ENCODE measurements at places on chromosomes 1 and 21. TPM values are rescaled to one million over a fixed set of nuclear protein-coding genes. Genes with fewer than 3 reads are reported as not detected.

BGLAP gene
- 0.98 TPM for total RNA-seq

UBXN11 gene
- 25.5 TPM for total RNA-seq

DNA sequence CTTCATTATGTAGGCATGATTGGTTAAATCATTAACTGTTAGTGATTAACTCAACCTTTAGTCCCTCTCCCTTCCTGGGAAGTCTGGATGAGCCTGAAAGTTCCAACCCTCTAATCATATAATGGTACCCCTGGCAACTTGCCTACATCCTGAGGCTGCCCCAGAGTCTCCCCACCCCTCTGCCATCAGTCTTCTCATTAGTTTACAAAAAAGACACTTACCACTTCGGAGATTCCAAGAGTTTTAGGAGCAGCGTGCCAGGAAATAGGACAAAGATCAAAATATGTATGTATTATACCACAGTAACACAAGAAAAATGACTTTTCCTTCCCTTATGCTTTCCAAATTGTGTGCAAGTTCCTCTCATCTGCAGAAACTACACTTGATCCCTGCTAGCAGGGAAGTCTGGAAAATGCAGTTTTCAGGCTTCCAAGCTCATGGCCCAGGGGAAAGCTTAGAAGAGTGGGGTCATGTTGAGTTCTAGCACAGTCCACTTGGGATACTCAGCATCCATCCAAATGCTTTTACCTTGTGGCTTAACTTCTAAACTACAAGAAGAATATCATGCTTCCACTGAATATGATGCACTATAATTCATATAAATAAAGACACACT lies 64.6 kb upstream of the PPIH start:
- no peaks in the 10 kb centered on the region for H3K4me1 ChIP-seq
- DNase-seq = no peak
- H3K36me3 ChIP-seq = no peaks in the 10 kb centered on the region

DNA sequence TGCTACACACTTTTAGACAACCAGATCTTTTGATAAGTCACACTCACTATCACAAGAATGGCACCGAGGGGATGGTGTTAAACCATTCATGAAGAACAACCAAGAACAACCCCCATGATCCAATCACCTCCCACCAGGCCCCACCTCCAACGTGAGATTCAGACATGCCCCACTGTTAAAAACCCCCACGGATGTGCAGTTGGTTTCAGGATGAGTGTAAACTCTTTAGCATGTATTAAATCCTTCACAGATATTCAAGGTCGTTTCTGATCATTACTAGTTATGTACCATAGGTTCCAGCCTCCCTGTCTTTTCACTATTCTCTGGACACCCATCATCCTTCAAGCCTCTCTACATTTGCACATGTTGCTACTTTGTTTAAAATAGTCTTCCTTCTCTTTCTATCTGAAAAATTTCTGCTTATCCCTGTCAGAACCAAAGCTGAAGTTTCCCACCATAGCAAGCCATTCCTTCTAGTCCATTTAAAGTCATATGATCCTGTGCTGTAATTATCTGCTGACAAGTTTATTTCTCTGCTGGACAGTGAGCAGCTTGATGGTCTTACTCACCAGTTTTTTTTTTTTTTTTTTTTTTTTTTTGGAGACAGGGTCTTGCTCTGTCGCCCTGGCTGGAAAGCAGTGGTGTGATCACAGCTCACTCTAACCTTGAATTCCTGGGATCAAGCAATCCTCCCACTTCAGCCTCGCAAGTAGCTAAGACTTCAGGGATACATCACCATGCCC lies 36.8 kb downstream of the MAP10 start:
- no peaks in the 10 kb centered on the region for H3K36me3 ChIP-seq
- H3K4me1 ChIP-seq = no peaks in the 10 kb centered on the region
- no peak for DNase-seq
- H3K27me3 ChIP-seq = no peaks in the 10 kb centered on the region
- H3K27ac ChIP-seq = no peak overlapping the region

- no peak for DNase-seq
- H3K4me1 ChIP-seq = no peaks in the 10 kb centered on the region
- H3K36me3 ChIP-seq = no peaks in the 10 kb centered on the region
- no peak overlapping the region for H3K4me3 ChIP-seq
These were observed 12.0 kb upstream of the VWA5B1 start for GRCh38 chr1:20278692-20279130.

- no peak overlapping the region for H3K27ac ChIP-seq
- H3K27me3 ChIP-seq = no peaks in the 10 kb centered on the region
- H3K4me1 ChIP-seq = no peaks in the 10 kb centered on the region
- no peak overlapping the region for H3K4me3 ChIP-seq
- DNase-seq = no peak
These were observed 42.5 kb downstream of the USP24 start for GRCh38 chr1:55172687-55173086.

DNA sequence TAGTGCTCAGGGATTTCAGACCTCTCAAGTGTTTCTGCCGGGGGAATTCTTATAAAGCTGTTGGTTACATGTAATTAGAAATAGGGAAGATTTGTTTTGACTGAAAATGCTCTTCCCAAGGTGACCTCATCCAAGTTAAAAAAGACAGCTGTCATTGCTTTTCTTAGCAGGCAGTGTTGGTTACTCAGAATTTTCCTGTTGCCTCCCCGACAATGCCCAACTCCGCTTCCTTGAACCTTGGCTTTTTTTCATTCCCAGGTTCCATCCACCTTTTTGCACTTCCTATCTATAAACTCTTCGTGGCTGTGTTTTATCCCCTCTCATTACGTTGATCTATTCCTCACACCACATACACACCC lies 825 bp upstream of the DPH5 start:
- DNase-seq = no peak
- H3K4me1 ChIP-seq = no peaks in the 10 kb centered on the region
- no peaks in the 10 kb centered on the region for H3K27me3 ChIP-seq
- peak overlapping the region; percentile 84 for H3K27ac ChIP-seq
- peak overlapping the region; percentile 70 for H3K4me3 ChIP-seq

DNA sequence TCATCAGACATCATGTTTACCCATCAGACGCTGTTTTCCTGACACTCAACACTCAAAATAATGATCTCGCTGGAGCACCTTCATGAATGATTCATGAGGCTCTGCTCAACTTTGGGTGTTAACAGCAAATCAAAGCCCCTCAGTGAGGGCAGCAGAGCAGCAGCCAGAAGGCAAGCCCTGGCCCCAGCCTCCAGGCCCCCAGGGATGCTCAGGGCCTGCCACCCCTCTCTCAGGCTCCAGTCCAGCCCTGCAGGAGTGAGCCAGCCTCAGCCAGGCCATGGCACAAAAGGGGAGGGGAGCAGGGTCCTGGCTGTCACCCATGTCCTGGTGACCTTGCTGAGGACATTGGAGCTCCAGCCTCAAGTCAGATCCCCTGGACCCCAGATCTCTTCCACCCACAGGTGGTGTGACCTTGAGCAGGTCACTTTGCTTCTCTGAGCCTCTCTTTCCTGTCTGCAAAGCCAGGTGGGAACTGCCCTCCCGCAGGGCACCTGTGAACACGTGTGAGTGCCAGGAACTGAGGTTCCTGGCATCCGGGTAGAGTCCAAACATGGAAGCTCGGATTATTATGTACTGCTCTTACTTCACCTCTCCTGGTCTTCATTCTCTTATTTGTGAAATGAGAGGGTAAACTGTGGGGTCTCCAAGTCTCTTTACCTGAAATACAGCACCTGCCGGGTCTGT lies 161.6 kb upstream of the VAMP3 start:
- H3K27me3 ChIP-seq = no peaks in the 10 kb centered on the region
- no peak for DNase-seq
- no peak overlapping the region for H3K4me3 ChIP-seq

- no peak overlapping the region for H3K4me3 ChIP-seq
- no peaks in the 10 kb centered on the region for H3K36me3 ChIP-seq
- peak overlapping the region; percentile 86 for H3K27ac ChIP-seq
These were observed 20.1 kb downstream of the ECE1 start for GRCh38 chr1:21270086-21270689.

- peaks cover 15% of the 10 kb centered on the region for H3K4me1 ChIP-seq
- no peak overlapping the region for H3K4me3 ChIP-seq
- H3K27me3 ChIP-seq = no peaks in the 10 kb centered on the region
- no peak for DNase-seq
- H3K27ac ChIP-seq = peak overlapping the region; percentile 8
- no peaks in the 10 kb centered on the region for H3K36me3 ChIP-seq
These were observed 15.9 kb downstream of the ERRFI1 start for GRCh38 chr1:8010080-8010664.

DNA sequence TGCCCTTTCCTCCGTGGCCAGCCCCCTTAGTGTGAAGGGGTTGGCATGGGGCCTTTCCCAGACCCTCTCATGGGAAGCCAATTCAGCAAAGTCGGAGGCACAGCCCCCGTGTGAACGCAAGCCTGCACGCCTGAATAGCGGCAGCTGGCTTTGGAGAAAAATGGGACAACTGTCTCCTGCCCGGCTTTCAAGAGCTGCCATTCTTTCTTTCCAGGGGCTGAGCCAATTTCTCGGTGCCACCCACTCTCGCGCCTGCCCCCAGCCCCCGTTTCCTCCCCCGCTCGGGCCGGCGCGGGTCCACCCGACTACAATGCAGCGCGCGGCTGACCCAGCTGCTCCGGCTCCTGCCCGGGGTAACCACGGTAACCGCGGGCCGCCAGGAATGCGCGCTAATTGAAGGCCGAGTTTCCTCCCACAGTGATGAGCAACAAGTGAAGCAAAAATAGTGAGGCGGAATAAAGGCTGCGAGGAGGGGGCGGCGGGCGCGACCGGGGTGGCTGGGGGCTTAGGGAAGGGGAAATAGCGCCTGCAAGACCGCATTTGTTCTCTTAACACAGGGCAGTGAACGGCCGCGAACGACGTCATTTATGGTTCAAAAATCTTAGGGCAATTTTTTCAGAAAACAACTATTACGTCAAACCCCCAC lies 27.8 kb downstream of the ILDR2 start:
- no peak overlapping the region for H3K27ac ChIP-seq
- H3K4me3 ChIP-seq = peak overlapping the region; percentile 40
- no peaks in the 10 kb centered on the region for H3K4me1 ChIP-seq
- peak; percentile 27 for DNase-seq
- H3K36me3 ChIP-seq = no peaks in the 10 kb centered on the region

- peak overlapping the region; percentile 58 for H3K4me3 ChIP-seq
- H3K4me1 ChIP-seq = no peaks in the 10 kb centered on the region
- no peaks in the 10 kb centered on the region for H3K36me3 ChIP-seq
- peak overlapping the region; percentile 51 for H3K27ac ChIP-seq
These were observed 32.7 kb downstream of the TTC39A start for GRCh38 chr1:51297401-51298321.

GRCh38 chr1:44664730-44665370 lies 9.4 kb downstream of the TMEM53 start:
- no peaks in the 10 kb centered on the region for H3K36me3 ChIP-seq
- DNase-seq = no peak
- no peaks in the 10 kb centered on the region for H3K27me3 ChIP-seq
- no peaks in the 10 kb centered on the region for H3K4me1 ChIP-seq
- no peak overlapping the region for H3K4me3 ChIP-seq
- no peak overlapping the region for H3K27ac ChIP-seq

- no peaks in the 10 kb centered on the region for H3K27me3 ChIP-seq
- DNase-seq = no peak
- H3K36me3 ChIP-seq = no peaks in the 10 kb centered on the region
- H3K27ac ChIP-seq = no peak overlapping the region
- H3K4me3 ChIP-seq = no peak overlapping the region
These were observed 221.1 kb upstream of the GREM2 start for GRCh38 chr1:240833075-240833474.
